ENCODE measurements at places on chromosomes 16 and 17. TPM values are rescaled to one million over a fixed set of nuclear protein-coding genes. Genes with fewer than 3 reads are reported as not detected.

The SULT1A2 gene
- 2.8 TPM for total RNA-seq

The ST6GALNAC2 gene
- total RNA-seq, result 26.0 TPM

The ORMDL3 gene
- 42.2 TPM for total RNA-seq

The MMP28 gene
- total RNA-seq, result 12.8 TPM

The TERB1 gene
- total RNA-seq, result 0.10 TPM

The HS3ST4 gene
- 4.2 TPM for total RNA-seq

The TP53TG3C gene
- not detected for total RNA-seq

The CES4A gene
- total RNA-seq, result 22.5 TPM

The OTOA gene
- 0.61 TPM for total RNA-seq

The ZP2 gene
- total RNA-seq, result 0.20 TPM

The GLP2R gene
- 1.5 TPM for total RNA-seq

The PMFBP1 gene
- total RNA-seq, result 2.2 TPM

The SLFN14 gene
- 1.4 TPM for total RNA-seq

The HBA2 gene
- 3,649 TPM for total RNA-seq

The SLC52A1 gene
- not detected for total RNA-seq

The CCL4 gene
- total RNA-seq, result 10.2 TPM

The RNF43 gene
- 3.2 TPM for total RNA-seq

The PRDM7 gene
- total RNA-seq, result not detected

The NSF gene
- total RNA-seq, result 266 TPM

The DOC2B gene
- total RNA-seq, result 29.6 TPM

The PRRT2 gene
- 24.4 TPM for total RNA-seq

The PLCG2 gene
- total RNA-seq, result 13.6 TPM

The PITPNC1 gene
- total RNA-seq, result 34.5 TPM

The OTOP2 gene
- not detected for total RNA-seq

The PTGES3L gene
- 1.5 TPM for total RNA-seq

The HCRT gene
- not detected for total RNA-seq

The RPUSD1 gene
- 14.2 TPM for total RNA-seq

The SP6 gene
- 0.22 TPM for total RNA-seq

The LRRC75A gene
- 6.9 TPM for total RNA-seq

The ABCC11 gene
- 0.22 TPM for total RNA-seq

The CD300LB gene
- 0.30 TPM for total RNA-seq

The KCTD19 gene
- 0.50 TPM for total RNA-seq

The EVI2A gene
- total RNA-seq, result 58.7 TPM

The CLEC18B gene
- total RNA-seq, result 1.3 TPM

The HOXB5 gene
- 2.9 TPM for total RNA-seq
